AML-193 (cell line): ENCODE measurements at places on chromosomes 6 and 20.

DNA sequence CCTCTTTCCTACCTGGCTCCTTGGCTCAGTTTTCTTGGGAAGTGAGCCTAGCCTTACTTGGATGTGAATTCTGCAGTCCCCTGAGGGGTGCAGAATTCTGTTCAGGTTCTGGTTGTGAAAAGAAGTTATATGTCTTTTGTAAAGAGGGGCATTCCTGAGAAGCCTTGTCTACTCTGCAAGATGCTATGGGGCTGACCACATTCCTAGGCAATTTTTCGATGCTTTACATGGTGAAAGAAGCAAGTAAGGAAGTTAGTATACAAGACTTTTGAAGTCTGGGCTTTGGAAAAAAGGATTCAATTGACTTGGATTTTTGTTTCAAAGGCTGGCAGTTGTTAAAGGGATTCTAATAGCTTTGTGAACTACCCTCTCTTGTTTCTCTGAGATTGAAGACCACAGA is 167.9 kb upstream of the STMND1 start:
- DNase-seq: no peak

GRCh38 chr6:69584536-69584912 is 212.3 kb downstream of the LMBRD1 start:
- no peak for DNase-seq

- no peak for DNase-seq
Observed at GRCh38 chr6:43089467-43089866, 13.4 kb downstream of the PTK7 start.

- DNase-seq: no peak
Observed at GRCh38 chr6:12149944-12150510, 137.9 kb downstream of the HIVEP1 start.

DNA sequence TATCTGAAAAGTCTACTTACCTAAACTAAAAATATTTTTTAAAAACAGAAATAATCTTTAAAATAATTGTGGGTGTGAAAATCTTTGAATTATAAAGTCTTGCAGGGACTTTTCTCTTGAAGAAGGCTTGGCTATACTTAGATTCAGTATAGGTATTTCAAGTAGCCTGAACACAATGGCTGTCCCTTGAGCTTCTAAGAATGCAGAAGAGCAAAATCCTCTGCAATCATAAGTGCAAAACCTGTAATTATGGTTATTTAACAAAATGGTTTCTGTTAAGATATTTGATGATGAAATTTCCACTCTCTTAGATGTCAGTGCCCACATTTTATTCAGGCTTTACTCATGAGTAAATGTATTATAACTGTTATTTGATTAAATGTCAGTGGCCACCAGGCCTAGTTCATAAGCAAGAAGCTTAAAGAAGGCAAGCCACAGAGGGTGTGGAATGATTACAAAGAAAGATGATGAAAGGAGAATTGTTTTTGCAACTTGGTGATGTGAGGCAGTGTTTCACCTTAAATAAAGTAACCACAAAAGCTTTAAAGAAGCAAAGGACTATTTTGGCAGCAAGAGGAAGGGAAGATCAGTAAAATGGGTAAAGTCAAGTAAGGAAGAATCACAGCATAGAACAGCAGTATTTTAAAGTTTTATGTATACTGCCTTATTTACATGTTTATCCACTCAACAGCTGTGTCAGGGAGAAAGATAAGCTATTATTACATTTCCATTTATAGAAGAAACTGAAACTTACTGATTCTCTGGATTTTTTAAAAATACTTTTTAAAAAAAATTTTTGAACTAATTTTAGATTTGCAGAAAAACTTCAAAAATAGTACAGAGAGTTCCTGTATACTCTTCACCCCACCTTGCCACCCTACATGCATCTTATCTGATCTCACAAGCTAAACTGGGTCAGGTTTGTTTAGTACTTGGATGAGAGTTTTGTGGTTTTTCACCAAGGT is 351.2 kb upstream of the RUNX2 start:
- DNase-seq: no peak

- DNase-seq: no peak
Observed at GRCh38 chr6:85065831-85066230, 301.4 kb upstream of the TBX18 start.

DNA sequence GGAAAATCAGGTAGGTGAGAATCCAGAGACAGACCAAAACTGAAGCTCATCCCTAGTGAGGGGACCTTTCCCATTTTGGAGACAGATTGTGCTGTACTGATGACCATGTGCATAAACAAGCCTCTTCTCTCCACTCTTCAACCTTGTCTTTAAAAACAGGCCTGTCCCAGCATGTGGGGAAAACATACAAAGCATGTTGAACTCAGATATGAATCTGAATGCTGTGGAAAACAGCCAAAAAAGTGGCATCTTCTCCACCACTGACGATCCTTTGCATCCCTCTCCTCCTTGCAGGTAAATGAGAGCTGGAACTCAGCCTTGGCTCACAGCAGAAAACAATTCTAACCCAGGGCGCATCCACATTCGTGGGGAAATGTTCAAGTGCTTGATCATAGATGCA is 123.7 kb upstream of the FOXQ1 start:
- DNase-seq: no peak

DNA sequence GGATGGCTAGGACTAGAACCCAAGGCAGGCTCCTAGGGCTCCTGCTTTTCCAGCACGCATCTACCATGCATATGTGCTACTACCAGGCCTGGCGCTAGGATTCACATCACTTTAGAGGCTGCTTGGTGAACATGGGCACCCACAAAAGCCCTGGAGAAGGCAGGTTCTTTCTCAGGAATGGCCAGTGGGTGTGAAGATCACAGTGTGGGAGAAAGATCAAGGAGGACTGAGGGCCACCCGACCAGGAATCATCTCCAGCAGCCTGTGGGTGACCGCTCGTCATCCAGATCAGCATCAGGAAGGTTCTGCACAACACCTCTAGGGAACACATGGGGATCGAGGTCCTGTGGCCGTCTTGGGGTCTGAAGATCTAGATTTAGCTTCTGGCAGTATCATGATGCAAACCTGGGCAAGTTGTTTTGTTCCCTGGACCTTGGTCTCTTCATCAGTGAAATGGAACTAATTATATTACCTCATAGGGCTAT is 27.3 kb downstream of the SRSF3 start:
- DNase-seq: no peak

GRCh38 chr6:38651121-38651784 is 11.5 kb upstream of the BTBD9 start:
- no peak for DNase-seq

- peak; percentile 13 for DNase-seq
Observed at GRCh38 chr6:12058172-12058961, 46.3 kb downstream of the HIVEP1 start.

DNA sequence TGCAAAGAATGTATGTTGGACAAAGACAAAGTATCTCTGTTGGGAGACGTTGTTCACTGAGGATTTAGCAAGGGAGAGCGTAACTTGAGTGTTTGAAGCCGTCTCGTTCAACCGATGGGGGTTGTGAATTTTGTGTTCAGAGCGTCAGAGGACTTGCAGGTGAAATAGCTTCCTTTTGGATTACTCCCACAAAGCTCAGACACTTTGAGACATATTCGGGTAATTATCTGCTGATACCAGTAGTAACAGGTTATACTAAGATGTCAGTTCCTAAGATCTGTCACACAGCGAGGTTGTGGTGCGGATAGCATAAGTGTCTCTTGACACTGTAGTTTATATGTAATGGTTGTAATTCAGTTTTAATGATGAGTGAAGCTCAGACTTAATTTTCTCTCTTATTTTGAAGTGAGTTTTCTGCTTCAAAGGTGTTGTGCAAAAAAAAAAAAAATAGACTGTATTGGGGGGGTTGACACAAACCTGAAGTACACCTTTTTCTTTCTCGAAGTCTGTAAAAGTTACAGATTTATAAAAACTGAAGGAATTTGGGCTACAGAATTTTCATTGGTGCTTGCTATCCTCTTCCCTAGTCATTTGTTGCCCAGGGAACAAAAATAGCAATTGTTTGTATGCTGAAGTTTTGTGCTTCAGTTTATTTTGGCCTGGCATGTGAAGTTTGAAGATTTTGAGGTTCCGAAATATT is 1.7 kb downstream of the ASXL1 start:
- DNase-seq: peak; percentile 21

GRCh38 chr20:34200023-34200422 is 41.2 kb upstream of the ASIP start:
- no peak for DNase-seq

DNA sequence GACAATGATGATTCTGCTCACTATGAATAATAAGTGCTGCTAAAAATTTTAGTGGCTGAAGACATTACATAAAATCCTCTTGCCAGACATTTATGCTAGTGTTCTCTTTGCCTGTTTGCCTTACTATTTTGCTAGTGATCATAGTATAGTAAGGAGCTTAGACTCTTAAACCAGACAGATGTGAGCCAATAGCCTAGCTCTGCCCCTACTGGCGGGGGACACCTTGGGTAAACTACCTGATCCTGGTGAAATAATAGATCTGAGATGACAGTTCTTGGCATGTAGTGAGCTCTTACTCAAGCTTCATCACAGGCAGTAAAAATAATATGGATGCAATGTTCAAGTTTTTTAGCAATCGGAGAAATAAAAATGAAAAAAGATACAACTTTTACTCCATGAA is 18.8 kb downstream of the ENPP3 start:
- no peak for DNase-seq

DNA sequence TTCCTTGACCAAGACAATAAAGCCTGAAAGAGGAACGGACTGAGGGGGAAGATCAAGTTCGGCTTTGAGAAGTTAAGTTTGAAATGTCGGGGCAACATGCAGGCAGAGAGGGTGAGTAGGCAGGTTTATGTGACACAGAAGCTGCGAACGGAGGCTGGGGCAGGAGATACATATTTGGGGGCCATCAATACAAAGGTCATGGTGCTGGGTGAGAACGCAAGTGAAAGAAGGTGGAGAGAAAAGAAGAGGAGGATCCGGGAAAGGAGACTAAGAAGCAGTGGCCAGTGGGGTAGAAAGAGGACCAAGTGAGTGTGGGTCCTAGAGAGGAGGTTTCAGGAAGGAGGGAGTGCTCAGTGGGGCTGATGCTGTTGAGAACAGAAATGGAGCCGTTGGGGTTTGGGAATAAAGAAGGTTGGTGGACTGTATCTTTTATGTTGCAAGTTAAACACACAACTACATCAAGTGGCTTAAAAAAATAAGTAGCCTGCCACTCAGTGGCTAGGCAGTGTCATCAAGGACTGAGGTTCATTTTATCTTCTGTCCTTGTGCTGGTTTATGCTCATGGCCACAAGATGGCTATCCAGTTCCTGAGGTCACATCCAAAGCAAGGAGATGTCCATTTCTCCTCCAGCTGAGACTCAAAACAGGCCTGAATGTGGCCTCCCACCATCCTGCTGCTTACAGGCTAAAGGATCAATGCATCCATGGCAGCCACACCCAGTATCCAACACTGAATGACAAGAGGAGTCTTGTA is 1.7 kb upstream of the BLCAP start:
- DNase-seq: peak; percentile 12

GRCh38 chr6:164266851-164267250 is 852.3 kb downstream of the QKI start:
- DNase-seq: no peak

GRCh38 chr6:113530769-113531168 is 326.4 kb upstream of the MARCKS start:
- no peak for DNase-seq

DNA sequence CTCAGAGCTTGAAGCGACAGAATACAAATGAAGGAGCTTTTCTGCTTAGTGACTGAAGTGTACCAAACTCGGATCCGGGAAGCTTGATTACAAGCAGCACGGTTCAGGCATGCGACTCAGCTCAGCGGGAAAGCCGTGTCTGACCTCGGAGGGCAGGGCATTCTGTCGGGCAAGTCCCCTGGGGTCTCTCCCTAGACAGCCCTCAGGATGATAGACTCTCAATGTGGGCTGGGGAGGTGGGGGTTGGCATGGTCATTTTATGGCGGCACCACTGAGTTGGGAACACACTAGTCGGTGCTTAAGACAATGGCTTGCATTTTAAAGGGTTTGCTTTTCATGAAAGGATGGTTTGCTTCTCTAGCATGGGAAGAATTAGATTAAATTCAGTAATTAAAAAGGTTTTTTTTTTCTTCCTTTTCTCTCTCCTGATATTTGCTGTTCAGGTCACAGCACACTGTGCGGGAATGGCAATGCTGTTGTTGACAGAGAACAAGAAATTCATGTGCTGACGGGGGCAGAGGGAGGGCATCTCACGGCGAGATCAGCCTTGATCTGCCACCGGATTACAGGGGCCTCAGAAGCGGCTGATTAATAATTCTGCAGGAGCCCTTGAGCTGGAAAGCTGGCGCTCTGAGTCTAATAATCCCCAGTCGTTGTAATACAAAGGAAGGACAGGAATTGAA is 80.7 kb upstream of the TRAF3IP2 start:
- DNase-seq: no peak

- DNase-seq: no peak
Observed at GRCh38 chr20:18176318-18176785, 38.7 kb downstream of the KAT14 start.

- DNase-seq: no peak
Observed at GRCh38 chr6:88964509-88964908, 1.1 kb upstream of the RNGTT start.

GRCh38 chr6:8123236-8123635 is 20.9 kb upstream of the EEF1E1 start:
- no peak for DNase-seq

- no peak for DNase-seq
Observed at GRCh38 chr6:147868427-147869190, 360.1 kb downstream of the SAMD5 start.

GRCh38 chr6:47665112-47665511 is 33.3 kb upstream of the ADGRF4 start:
- DNase-seq: no peak

- no peak for DNase-seq
Observed at GRCh38 chr6:94736236-94736635, 841.1 kb upstream of the MANEA start.

GRCh38 chr20:51169813-51170212 is 146.9 kb upstream of the KCNG1 start:
- DNase-seq: no peak

DNA sequence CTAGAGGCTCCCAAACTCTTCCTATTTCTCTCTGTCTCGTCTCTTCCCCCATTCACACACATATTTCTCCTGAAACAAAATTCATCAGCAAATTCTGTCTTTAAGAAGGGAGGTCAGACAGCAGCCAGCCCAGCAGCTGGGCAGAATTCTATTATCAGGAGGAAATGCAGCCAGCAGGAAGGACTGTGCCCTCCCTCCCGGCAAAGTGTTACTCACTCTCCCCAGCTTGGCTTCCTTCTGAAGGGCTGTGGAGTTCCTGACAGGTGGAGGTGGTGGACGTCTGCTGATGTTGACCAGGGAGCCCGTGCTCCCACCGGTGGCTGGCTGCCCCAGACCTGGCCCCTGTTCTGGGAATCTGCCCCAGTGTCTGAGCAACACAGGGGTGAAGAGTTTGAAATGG is 37.3 kb downstream of the KCNB1 start:
- DNase-seq: no peak

DNA sequence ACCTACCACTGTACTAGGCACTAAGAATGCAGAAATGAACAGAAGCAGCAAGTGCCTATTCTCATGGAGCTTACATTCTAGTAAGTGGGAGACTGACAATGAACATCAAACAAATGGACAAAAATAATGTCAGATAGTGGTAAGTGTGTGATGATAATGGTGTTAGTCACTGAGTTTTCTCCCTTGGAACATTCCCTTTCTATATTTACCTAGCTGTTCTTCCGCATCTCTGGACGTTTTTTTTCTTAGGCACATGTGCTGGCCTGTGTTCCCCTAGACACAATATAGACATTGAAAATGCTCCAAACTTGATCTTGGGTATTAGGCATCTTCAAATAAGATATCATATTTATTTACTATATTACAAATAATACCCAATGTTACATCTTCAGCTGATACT is 218.1 kb upstream of the GJE1 start:
- DNase-seq: no peak

- no peak for DNase-seq
Observed at GRCh38 chr6:42482174-42482573, 30.4 kb upstream of the TRERF1 start.
